ENCODE measurements at places on chromosomes 7 and 10.
A peak's percentile ranks its signal among the peaks of the same experiment; 100 is the strongest.

DNA sequence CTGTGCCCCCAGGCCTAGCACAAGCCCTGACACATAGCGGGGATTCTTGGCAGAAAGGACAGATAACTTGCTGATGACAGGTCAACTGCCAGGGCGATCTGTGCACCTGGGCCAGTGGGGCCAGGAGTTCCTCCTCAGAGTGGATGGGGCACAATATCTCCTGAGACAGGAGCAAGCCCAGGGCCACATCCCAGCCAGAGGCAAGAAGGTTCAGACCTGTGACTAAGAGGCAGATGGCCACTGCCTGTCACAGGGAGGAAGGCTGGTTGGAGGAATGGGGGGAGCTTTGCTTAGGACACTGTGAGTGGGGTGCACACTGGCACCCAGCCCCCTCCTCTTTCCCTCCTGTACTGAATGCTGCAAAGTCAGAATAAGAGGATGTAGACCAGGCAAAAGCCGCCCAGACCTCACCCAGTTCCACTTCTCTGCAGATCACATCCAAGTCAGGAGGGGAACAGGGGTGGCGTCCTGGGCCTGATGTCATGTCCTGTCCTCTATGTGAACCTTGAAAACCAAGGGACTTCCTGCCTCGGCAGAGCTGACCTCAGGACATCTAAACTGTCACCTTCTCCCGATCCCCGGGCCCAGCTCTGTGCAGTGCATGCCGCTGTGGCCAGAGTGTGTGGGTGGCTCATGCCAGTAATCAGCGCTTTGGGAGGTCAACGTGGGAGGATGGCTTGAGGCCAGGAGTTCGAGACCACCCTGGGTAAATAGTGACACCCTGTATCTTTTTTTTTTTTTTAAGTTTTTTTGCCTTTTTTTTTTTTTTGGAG is 1.3 kb downstream of the GUSB start:
- peak; percentile 27 for DNase-seq

GRCh38 chr10:69228151-69228550 is 8.0 kb downstream of the HKDC1 start:
- no peak for DNase-seq

DNA sequence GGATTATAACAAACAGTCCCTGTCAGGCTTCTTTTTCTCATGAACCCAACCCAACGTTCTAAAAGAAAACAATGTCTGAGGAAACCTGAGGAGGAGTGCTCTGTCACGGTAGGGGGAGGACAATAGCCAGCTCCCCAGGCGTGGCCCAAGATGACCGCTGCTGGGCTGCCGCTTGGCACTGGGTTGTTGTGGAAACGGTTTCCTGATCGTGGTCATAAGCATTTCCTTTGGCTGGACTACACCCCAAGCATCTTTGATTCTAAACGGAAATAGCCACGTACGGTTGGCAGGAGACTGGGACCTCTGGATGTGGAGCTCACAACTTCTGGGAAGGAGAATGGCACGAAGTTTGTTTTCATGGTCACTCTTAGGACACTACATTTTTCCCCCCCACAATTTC is 30.4 kb upstream of the DMBT1 start:
- no peak for DNase-seq

DNA sequence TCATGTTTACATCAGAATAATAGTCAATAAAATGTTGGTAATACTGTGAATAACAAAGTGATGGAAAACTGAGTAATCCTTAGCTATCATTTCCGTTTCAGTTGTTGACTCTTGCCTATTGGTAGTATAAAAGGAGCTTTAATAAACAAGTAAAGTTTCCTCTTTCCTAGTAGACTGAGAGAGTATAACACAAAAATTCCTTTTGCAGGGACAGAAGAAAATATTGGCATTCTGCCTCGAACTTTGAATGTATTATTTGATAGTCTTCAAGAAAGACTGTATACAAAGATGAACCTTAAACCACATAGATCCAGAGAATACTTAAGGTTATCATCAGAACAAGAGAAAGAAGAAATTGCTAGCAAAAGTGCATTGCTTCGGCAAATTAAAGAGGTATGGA is 9.4 kb downstream of the KIF20B start:
- no peak for DNase-seq

DNA sequence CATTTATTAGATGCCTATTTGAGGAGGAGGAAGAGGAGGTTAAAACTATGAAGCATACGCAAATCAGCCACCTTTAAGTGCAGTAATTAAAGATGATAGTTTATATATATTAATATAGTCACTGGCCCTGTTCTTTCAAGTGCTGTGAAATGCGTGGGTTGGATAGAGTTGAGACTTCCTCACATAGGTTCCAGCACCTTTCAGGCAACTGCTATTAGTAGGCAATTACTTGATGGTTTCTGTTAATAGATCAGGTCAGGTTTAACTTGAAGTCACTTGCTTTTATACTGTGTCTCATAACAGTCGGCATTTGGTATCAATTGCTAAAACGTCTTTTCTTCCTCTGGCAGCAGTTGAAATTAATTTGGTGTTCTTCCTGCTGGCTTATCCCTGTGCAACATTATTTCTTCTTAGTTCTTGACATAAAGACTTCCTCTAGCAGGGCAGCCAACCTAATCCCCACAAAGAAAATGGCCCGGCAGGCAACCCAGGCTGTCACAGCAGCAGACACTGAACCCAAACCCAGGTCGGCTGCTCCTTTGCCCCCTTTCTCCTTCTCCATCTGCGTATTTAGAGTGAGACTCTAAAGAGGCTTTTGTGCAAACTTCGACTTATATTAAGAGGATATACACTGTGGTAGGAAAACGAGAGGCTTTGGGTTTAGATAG is 35.3 kb upstream of the BET1 start:
- DNase-seq: no peak

GRCh38 chr7:16114633-16115032 is 306.7 kb downstream of the CRPPA start:
- no peak for DNase-seq

DNA sequence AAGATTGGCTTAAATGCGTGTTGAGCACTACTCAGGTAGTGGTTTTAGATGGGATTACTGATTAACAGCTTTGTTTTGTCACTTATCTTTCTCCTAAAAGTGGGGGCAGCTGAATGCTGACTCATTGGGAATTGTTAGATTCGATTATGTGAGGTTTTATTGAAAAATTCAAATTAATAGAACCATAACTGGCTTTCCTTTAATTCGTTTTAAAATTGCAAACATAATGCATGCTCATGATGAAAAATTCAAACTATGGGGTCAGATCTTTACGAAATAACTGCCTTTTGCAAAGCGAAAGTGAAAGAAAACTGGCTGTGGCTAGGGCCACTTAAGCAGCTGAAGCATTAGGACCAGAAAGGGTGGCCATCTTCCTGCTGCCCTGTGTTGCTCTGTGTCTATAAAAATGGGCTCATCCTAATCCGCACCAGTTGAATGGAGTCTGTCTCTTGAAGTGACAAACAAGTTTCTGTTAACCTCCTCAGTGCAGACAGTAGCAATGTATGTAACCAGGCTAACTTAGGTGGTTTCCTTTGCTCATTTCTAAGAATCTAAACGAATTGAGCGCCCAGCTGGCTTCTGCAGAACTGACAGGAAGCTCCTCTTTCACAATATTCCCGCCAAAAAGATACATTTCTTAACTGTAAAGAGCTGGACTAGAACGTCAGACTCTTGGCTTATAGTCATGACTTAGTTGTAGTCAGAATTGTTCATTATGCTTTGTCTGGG is 27.8 kb downstream of the DENND10 start:
- DNase-seq: no peak

DNA sequence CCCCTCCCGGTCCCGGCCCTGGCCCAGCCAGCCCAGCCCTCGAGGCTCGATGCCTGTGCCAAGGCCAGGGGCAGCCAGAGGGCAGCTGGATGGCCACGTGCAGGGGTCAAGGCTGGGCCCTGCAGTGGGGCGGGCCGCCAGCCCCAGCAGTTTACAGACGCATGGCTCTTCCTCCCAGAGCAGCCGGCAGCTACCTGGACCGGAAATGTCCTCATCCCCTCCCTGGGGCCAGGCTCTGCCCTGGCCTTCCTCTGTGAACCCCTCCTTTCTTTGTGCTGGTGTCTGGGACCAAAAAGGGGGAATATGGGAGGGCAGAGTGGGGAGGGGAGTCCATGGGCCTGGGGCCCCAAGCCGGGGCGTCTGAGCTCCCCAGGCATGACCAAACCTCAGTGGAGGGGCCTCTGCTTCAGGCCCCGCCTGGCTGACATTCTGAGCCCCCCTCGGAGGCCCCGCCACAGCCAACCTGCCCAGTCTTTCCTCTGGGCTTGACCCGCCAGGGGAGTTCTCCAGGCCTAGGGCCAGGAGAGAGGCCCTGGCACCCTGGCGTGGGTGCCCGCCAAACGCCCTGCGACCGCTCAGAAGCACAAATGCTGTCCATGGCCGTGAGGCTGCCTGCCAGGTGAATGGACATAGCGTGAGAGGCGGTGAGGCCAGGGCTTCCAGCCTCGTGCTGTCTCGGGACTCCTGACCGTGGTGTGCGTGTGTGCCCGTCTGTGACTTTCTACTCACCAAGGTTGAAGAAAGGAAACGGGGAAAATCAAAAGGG is 24.7 kb upstream of the AMZ1 start:
- DNase-seq: no peak

GRCh38 chr7:8278183-8278582 is 16.2 kb upstream of the ICA1 start:
- no peak for DNase-seq

DNA sequence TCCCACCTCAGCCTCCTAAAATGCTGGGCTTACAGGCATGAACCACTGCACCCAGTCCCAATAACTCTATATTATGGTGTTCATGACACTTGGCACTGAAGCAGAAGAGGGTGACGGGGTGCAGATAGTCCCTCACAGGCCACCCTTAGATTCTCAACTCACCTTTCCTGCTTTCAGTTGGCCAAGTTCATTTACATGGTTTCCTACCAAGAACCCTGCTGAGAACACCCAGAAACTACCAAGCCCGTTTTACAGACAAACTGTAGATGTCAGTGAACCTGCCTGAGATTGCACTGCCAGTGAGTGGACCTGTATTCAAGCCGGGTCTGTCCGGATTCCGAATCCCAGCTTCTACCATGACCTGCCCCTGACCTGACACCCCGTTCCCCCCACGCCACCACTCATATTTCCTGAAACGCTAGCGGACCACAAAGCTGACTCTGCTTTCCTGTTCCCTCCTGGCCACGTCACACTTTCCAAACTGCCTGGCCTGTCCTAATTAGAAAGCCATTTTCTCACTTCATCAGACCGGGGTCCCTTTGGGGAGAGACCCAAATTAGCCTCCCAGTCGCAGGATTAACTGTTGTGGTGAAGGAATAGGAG is 17.3 kb downstream of the GRID2IP start:
- no peak for DNase-seq

DNA sequence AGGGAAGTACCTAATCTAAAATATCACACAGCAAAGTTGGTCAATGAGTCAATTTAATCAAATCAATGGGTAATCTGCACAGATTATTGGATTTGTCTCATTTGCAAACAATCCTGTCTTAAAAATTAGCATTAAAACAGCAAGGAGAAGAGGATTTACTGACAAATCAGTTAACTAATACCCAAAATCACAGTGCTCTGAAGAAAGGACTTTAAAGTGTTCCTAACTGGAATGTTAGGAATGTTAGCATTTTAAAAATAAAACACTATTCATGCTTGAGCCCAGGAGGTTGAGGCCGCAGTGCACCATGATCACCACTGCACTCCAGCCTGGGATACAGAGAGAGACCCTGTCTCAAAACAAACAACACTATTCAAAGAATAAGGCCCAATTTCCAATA is 83.1 kb downstream of the CHCHD3 start:
- DNase-seq: no peak
